ENCODE measurements at places on chromosomes 3 and 15. TPM values are rescaled to one million over a fixed set of nuclear protein-coding genes. Genes with fewer than 3 reads are reported as not detected.
A peak's percentile ranks its signal among the peaks of the same experiment; 100 is the strongest.

CPLX3 gene
- not detected for total RNA-seq

GAP43 gene
- total RNA-seq = not detected

CLDND1 gene
- 49.8 TPM for total RNA-seq

MYLK gene
- 420 TPM for total RNA-seq

DNA sequence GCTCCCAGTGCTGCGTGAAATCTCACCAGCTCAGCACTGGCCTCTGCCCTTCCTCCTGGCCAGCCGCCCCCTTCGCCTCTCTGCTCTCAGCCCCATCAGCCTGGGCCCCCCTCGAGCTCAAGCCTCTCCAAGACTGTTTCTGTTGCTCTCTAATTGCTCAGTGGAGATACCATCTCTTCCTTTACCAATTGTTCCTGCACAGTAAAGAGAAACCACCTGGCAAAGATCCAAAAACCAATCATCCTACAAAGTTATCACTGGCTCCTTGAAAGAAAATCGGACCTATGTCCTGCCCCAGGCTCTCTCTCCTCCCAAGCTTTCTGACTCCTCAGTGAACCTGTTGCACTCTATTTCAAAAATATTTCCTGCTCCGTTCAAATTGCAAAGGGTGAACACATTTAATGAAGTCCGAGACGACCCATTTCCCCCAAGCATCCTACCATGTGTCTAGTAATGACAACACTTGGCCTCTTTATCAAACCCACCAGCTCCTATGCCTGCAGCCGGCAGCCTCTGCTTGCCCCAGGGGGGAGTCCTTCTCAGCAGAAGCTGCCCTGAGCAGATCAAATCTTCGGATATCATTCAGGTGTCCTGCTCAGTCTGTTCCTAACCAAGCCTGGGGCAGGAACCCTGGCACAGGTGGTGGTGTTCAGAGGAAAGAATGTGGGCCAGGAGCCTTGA, 53.7 kb upstream of the FAM174B start:
- no peak overlapping the region for H3K4me3 ChIP-seq
- H3K36me3 ChIP-seq = no peaks in the 10 kb centered on the region
- peaks cover 9% of the 10 kb centered on the region for H3K27me3 ChIP-seq
- no peak for DNase-seq
- no peak overlapping the region for H3K27ac ChIP-seq
- peaks cover 21% of the 10 kb centered on the region for H3K4me1 ChIP-seq

- peaks cover 36% of the 10 kb centered on the region for H3K36me3 ChIP-seq
- peaks cover 48% of the 10 kb centered on the region for H3K4me1 ChIP-seq
- H3K4me3 ChIP-seq = no peak overlapping the region
- H3K27ac ChIP-seq = peak overlapping the region; percentile 24
- no peak for DNase-seq
Measured at GRCh38 chr3:16429086-16429485, 84.4 kb downstream of the RFTN1 start.

GRCh38 chr3:119296727-119297122, 2.5 kb downstream of the ARHGAP31 start:
- peak overlapping the region; percentile 49 for H3K27ac ChIP-seq
- peak overlapping the region; percentile 97 for H3K4me3 ChIP-seq
- no peak for DNase-seq
- peaks cover 60% of the 10 kb centered on the region for H3K4me1 ChIP-seq
- no peaks in the 10 kb centered on the region for H3K27me3 ChIP-seq

- peak; percentile 54 for DNase-seq
- no peak overlapping the region for H3K27ac ChIP-seq
- H3K4me1 ChIP-seq = peaks cover 12% of the 10 kb centered on the region
- no peaks in the 10 kb centered on the region for H3K27me3 ChIP-seq
- H3K4me3 ChIP-seq = no peak overlapping the region
- H3K36me3 ChIP-seq = peaks cover 11% of the 10 kb centered on the region
Measured at GRCh38 chr3:107676469-107677309, 153.9 kb downstream of the BBX start.

All from HFFc6 (cell line).